IPS DF 19.7 (cell line): ENCODE measurements at places on chromosomes 6 and 20.

DNA sequence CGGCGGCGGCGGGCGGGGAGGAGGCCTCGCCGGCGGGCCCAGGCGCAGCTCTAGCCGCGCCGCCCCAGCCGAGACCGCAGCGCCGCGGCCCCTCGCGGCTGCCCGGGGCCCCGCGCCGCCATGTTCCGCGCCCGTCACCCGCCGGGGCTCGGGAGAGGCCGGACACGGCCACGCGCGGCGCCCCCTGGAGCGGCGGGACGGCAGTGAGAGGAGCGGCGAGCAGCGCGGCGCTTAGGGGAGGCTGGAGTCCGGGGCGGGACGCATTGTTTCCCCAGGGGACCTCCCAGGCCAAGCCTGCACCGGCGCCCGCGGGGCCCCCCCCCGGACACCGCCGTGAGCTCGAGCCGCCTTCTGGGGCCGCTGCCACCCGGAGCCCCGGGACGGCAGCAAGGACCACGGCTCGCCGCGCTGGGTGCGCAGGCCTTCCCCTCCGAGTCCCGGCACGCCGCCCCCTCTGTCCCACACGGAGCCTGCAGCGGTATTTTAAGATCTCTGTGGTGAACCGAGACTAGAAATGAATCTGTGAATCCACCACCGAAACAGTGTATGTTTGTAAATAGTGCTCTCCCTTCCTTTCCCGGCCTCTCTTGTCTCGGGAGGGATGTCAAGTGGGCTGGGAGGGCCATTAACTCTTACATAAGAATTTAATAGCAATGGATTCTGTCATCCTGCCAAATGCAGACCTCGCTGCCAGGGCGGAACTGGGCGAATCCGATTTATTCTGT lies 424 bp upstream of the KIF13A start:
- DNase-seq, result no peak

- DNase-seq, result no peak
These were observed 53.4 kb downstream of the FAM83B start for GRCh38 chr6:54899986-54900385.

GRCh38 chr6:119172824-119173223 lies 94.4 kb upstream of the FAM184A start:
- no peak for DNase-seq

DNA sequence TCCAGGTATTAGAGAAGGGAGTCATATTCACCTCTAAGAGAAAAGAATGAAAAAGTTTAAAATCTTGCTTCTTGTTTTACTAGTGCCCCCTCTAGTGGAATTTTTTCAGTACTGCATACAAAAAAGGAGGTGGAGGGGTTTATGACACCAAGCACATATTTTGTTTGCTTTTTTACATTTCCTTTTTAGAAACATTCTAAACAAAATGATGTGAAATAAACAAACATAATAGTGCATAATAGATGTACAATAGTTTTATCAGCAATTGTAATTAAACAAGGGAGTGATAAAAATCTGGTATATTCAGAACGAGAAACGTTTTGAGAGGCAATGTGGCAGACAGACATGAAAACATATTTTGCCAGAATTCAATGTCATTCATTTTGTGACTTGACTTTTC lies 111.0 kb upstream of the TFAP2D start:
- DNase-seq, result no peak

GRCh38 chr20:8986631-8987030 lies 82.3 kb upstream of the PLCB4 start:
- no peak for DNase-seq

DNA sequence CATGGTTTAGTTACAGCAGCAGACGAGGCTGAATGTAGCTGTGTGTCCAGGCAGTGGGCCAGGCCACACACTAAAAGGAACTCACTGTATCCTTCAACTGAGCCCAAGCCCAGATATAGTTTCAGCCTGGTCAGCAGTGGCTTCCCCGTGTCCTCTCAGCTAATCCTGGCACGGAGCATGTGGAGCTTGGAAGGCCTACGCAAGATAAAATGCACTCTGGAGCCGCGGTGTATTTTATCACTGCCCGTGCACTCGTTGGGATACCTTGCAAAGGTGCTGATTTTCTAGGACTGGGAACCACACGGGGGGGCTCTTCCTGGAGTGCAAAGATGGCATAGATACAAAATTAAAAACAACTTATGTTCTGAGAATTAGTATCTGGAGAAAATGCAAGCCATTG lies 48.4 kb upstream of the IYD start:
- no peak for DNase-seq

DNA sequence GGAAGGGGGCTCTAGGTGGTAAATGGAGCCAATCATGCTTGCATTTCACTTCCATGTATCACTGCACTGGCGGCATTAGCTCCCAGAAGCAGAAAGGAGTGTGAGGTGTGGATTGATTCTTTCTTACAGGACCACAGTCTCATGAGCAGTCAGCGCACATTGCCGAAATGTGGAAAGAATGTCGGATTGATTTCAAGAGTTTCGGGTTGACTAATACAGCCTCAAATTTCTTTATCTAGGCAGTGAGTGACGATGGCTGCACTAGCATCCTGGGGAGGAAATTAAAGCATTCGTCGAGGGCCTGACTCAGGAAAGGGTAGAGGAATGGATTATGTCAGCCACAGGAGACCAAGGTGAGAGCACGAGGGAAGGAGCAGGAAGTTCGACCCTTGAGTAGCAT lies 222.8 kb upstream of the CDYL start:
- no peak for DNase-seq
